Activated T-helper 1 cell treated with anti-CD3 and anti-CD28 coated beads, Interleukin-2, amount 50 U/mL, for 16 hours (primary cell): ENCODE measurements at places on chromosomes 6 and 20.

GRCh38 chr6:14818422-14818884 is 427.4 kb upstream of the JARID2 start:
- DNase-seq, result no peak

GRCh38 chr6:127102299-127102698 is 16.2 kb upstream of the RSPO3 start:
- no peak for DNase-seq

- no peak for DNase-seq
Observed at GRCh38 chr6:107348224-107348623, 111.1 kb downstream of the PDSS2 start.

DNA sequence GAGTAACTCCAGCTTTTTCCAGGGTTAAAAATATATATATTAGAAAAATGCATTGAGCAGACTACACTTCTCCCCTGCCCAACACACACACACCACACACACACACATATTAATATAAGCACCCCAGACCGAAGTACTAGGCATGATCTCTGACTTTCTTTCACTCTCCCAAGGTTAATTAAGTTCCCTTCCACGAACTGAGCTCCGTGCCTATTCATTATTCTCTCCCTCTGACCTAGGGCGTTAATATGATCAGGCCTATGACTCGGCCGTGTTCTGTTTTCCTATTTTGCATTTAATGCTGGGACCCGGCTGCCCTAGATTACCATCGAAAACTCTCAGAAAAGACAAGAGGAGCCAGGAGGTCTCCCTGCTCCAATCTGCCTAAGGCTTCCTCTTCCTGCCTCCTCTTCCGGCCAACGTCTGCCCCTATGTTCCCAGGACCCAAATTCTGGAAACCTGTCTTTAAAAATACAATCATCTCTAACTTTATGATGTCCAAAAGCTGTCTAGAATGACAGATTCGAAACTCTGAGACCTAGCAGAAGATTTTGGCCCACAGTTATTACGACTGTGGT is 6.1 kb upstream of the POU3F2 start:
- no peak for DNase-seq

- DNase-seq, result no peak
Observed at GRCh38 chr6:166009385-166010031, 158.1 kb downstream of the TBXT start.

DNA sequence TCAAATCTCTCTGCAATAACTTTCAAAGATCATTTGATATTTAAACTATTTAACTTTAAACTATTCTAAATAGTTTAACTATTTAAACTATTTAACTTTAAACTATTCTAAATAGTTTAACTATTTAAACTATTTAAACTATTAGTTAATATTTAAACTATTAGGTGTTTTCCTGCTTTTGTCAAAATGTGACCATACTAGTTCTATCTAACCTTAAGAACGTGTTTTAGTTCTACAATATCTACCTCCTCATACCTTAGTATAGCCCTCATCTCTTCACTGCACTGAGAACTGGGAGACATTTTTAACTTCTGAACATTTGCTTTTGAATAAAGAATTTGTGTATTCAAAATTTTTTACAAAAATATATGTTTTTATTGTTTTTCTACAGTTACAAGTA is 429.1 kb downstream of the ADGRB3 start:
- no peak for DNase-seq

DNA sequence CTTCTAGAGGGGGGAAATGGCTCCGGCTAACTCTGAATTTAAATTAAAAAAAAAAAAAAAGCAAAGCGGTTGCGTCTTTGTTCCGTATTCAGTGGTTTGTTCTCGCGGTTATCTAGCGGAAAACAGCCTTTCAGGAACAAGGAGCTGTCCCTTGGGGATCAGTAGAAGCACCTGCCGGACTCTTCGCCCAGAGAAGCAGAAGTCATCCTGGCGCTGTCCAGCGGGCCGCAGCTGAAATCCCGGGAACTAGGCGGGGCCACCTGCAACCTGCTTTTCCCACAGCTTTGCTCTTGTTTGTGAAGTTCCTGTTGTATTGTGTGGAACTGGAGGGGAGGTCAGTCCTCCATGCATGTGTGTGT is 43.9 kb upstream of the GJE1 start:
- DNase-seq, result no peak

DNA sequence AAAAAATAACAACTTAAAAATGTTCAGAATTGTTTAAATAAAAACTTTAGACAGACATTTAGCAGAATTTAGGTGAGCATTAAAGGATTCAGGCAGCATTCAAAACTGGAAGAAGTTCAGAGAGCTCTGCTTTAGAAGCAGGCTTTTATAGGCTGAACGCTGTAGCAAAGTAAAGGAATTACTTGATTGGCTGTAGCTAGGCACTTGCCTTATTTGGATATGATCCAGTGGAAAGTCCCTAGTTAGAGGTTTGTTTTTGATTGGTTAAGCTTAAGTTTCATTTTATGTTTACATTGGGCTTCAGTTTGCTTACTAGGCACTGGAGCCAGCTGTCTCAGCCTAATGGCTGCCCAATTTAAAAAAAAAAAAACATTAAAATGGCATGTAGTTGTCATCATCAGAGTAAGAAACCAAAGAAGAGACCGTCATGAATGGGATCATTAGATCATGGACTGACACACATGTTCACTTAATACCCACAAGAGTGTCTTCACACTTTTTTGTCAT is 65.1 kb downstream of the CBFA2T2 start:
- no peak for DNase-seq

GRCh38 chr20:44204156-44204831 is 6.3 kb downstream of the OSER1 start:
- no peak for DNase-seq

- no peak for DNase-seq
Observed at GRCh38 chr6:167524261-167525111, 199.6 kb downstream of the TTLL2 start.

GRCh38 chr6:127118298-127119101 is at the start of gene RSPO3:
Gene RSPO3 (plus strand): TSS chr6:127118671. CDS start chr6:127119193, 522 bp downstream.
- no peak for DNase-seq

- DNase-seq, result no peak
Observed at GRCh38 chr6:43910638-43911353, 140.8 kb downstream of the VEGFA start.

DNA sequence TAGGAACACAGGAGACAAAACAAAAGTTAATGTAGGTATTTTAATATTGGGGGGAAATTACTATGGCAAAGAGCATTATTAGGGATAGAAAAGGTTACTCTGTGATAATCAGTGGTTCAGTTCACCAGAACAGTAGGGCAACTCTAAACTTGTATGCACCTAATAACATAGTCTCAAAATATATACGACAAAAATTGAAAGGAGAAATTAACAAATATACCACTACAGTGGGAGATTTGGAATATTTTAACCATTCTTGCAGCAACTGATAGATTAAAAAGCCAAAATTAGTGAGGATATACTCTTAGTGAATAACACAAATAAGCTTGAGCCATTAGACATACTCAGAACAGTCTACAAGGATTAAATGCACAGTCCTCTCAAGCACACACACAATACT is 11.0 kb downstream of the ARMC12 start:
- DNase-seq, result no peak

DNA sequence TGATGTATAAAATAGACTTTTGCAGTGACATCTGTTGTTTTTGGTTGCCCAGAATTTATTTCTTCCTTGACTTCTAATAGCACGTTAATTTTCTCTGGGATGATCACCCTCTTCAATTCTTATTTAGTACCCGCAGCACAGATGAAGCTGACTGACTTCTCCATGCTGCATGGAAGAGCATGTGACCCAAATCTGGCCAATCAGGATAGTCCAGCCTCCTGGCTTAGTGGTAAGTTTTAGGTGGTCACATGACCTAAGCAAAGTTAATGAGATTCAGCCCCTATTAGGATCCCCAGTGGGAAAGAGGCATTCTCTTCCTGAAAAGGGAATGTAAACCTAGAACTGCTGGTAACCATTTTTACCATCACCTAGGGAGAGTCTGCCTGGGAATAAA is 13.8 kb upstream of the SIRT5 start:
- DNase-seq, result no peak

DNA sequence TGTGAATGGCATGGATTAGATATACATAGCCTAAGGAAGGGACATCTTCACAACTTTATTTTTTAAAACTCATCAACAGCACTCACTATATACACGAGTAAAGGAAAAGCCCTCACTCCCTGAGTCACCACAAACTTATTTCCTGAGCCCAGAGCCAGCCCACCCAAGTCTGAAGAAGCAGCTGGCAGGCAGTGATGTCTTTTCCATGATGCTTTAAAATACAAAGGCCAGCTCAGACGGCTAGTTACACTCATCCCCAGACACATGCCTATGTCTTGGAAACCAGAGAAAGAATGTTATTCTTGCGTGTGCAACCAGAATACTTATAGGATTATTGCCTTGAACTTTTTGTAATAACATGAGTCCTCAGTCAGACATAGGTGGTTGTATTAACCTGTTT is 114.4 kb downstream of the ADGRG6 start:
- no peak for DNase-seq

DNA sequence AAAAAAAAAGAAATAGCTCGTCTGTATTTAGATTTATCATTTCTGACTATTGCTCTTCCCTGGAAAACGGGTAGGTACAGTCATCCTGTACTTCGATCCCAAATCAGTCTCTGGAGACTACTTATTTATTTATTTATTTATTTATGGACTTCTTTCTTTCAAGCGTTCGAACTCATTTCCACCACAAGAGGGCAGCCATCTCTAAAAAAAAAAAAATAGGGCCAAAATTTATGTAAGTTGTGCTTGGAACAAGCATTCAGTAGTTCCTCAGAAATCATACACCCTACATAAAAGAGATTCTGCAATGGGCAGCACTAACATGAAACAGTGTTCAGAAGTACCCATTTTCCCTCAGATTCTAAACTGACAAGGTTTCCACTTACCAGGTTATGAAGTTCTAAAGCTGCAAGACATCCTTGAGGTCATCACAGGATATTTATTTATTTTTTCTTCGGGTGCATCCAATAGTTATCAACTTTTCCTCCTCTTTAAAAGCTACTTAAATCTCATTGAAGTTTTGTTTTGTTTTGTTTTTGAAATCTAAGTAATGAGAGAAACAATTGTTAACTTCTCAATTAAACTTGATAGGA is 1.9 kb upstream of the BMP2 start:
- DNase-seq, result no peak

- no peak for DNase-seq
Observed at GRCh38 chr6:96917098-96917497, 7.4 kb upstream of the KLHL32 start.

DNA sequence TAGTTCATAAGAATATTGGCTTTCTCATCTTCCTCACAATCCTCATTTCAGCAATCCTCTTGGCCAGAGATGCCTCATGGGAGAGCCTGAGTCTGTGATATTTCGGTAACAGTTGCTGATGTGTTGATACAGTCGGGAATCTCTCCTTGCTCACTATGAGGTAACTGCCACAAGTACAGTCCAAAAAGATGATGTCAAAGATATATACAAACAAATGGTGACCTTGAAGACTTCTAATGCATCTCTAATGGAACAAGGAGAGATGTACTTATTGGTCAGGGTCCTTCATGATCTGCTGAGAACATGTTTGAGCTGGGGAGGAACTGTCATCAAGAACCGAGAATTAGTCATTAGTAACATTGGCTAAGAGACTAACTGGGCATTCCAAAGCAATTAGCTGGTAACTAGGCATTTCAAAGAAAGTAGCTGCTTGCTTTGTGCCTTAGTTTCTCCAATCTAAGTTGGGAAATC is 56.1 kb downstream of the FILIP1 start:
- no peak for DNase-seq

DNA sequence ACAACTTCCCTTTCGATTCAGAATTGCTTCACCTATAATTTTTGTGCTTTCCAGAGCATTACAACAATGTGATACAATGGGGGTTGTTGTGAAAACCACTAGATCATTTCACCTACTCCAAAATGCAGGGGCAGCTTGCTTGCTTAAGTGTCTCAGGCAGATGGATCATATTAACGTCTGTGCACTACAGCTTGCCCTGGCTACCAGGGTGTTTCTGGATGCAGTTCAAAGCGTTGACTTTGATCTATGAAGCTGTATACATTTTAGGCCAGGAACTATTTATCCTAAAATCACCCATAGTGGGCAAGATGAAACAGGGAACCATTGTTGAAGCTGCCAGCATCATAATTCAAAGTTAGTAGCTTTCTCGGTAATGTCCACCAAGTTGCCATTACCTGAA is 339.5 kb upstream of the HSF2 start:
- DNase-seq, result no peak

DNA sequence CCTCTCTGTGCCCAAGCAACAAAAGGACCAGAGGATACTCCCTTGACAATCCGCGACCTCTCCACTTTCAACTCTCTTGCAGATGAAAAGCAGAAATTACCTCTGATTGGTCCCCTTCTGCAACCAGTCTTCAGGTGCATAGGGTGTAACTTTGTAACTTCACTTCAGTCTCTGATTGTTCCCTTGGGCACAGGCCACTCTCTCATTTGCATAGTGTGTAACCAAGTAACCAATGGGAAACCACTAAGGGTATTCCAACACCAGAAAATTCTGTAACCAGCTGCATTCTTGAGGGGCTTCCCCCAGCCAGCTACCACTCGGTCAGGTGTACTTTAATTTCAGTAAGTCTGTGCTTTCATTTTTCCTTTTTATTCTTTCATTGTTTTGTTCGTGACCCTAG is 4.4 kb upstream of the RAET1L start:
- no peak for DNase-seq

GRCh38 chr6:57822896-57823358 is 505.5 kb downstream of the PRIM2 start:
- DNase-seq, result no peak

GRCh38 chr6:102736941-102737368 is 1343.4 kb downstream of the GRIK2 start:
- DNase-seq, result no peak

GRCh38 chr6:19664050-19664449 is 173.1 kb upstream of the ID4 start:
- DNase-seq, result no peak

GRCh38 chr6:99333068-99333467 is 16.4 kb downstream of the FAXC start:
- no peak for DNase-seq
